GM03348 (cell line): ENCODE measurements at places on chromosomes 13 and 19.

DNA sequence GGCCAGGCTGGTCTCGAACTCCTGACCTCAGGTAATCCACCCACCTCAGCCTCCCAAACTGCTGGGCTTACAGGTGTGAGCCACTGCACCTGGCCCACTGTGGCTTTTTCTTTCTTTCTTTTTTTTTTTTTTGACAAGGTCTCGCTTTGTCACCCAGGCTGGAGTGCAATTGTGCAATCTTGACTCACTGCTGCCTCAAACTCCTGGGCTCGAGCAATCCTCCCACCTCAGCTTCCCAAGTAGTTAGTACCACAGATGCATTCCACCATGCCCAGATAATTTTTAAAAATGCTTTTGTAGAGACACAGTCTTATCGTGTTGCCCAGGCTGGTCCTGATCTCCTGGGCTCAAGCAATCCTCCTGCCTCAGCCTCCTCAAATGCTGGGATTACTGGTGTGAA is 12.1 kb upstream of the FCGBP start:
- no peak for DNase-seq

- DNase-seq, result no peak
These were observed 16.4 kb upstream of the ONECUT3 start for GRCh38 chr19:1736927-1737326.

- no peak for DNase-seq
These were observed 34.0 kb upstream of the SPACA7 start for GRCh38 chr13:112341976-112342735.

DNA sequence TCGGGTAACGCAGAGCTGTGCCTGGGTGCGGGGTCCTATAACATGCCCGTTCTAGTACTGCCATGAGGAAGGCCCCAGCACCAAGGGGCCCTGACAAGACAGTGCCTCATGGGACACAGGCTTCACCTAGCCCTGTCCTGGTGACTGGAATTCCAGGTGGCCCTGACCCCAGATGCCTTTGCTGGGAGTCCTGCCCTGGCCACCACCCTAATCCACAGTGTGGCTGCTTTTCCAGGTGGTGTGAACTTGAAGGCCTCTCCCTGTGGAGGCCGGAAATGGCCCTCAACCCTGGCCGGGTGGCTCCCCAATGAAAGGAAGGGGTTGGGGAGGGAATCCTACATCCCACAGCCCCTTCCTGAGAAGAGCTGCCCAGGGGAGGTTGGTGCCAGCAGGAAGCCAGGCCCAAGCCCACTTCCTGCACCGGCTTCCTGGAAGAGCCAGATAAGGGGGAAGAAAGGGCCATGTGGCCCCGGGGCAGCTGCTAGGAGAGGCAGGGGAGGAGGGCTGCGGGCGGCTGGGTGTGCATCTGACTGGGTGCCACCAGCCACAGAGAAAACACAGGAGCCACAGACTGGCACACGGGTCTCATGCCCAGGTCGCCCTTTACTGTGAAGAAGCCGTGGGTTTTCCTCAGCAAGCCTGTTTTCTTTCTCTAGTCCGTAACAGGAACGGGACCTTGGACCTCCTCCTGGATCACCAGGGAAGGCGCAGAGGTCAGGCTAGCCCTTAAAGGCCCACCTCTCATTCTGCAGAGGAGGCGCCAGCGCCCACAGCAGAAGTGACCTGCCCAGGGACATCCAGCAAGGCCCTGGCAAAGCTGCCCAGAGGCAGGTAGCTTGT is 4.7 kb downstream of the LSM4 start:
- DNase-seq, result peak; percentile 2

DNA sequence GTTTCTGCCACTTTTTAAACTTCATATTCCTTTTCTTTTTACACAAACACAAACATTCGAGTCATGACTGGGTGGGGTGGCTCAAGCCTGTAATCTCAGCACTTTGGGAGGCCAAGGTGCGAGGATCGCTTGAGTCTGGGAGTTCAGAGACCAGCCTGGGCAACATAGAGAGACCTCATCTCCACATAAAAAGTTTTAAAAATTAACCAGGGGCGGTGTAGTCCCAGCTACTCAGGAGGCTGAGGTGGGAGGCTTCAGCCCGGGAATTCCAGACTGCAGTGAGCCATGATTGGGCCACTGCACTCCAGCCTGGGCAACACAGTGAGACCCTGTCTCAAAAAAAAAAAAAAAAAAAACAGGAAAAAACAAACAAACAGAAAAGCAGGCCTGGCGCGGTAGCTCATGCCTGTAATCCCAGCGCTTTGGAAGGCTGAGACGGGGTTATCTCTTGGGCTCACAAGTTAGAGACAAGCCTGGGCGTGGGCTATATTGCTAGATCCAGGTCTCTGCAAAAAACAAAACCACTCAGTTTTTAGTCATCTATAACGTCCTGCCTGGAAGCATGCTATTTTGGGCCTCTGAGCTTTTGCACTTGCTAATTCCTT is 583 bp upstream of the BAX start:
- DNase-seq, result no peak

DNA sequence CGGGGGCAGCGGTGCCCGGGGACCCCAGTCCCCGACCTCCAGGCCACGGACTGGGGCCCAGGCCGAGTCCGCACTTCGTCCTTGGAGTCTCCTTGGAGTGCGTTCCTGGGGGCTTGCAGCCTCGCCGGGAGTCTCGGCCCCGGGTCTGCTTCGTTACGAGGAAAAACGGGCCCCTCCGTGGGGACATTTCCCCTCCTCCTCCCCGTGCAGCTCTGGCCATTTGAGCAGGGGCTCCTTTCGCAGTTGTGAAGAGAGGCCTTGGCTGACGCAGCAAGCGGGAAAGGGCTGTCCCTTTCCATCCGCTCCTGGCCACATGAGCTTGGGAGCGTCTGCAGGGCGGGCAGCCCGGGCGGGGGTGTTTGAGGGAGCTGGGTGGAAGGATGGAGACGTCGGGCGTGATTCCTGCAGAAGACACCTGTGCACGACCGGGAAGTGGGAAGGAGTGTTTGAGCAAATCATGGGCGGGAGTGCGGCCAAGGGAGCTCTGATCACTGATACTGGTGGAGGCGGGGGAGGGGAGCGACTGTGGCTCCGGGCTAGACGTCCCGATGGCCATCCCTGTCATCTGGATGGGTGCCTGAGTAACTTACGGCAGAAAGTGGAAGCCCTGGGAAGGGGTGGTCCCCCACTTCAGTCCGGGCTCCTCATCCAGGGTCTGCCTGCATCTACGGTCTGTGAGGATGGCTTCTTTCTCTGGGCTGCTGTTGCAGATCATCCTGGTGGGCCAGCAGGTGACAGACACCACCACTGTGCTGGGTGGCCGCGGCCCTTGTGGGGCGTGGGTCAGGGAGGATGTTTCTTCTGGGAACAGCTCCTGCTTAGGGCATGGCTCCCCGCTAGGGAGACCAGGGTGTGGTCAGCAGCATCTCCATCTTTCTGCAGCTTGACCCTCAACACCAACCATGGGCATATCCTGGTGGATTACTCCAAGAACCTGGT is 736 bp downstream of the GPI start:
- peak; percentile 68 for DNase-seq

DNA sequence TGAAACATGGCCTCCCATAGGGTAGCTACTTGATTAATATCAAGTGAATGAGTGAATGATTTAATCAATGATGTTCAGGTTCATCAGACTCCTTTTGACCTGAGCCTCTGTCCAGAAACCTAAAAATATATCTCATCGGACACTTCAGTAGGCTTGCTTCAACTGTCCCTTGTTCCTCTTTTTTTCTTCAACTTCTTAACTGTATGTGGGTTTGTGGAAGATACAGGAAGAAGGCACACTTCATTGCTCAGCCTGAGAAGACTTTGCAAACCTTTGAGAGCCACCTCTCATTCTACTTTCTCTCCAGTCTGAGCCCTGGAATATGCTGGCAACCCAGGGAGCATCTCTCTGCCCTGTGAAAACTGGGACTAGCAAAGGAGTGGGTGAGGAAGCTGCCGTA is 557.0 kb downstream of the FGF9 start:
- DNase-seq, result no peak

- DNase-seq, result no peak
These were observed 1272.1 kb upstream of the PCDH20 start for GRCh38 chr13:62687732-62688131.

DNA sequence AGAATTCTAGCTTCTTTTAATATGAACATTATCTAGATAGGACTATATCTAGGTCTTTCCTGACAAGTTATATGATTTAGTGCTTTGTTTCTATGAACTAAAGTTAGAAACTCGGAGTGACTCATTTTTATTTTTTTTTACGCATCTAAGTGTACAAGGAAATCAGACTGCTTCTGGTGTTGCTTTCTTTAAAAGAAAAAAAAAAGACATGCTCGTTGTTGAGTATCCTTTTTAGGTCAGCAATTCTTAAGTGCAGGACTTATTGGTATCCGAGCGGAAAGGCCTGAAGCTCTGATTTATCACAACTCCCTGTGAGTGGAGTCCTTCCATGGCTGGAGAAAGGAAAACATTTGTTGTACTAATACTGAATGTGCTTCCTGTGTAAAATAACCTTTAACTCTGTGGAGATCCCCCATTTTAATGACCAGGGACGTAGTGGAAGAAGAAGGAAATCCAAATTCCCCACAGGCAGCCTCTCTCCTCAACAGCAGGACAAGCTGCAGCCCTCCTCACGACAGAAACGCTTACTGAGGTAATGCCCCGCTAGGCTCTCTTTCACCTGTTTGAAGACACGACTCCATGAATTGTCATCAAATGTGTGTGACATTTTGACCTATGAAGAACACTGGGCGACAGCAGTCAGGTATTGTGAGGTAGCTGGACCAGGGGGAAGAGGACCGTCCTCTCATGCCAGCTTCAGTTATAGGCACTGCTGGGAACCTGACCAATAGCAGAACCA is 17.9 kb upstream of the POMP start:
- DNase-seq, result no peak

DNA sequence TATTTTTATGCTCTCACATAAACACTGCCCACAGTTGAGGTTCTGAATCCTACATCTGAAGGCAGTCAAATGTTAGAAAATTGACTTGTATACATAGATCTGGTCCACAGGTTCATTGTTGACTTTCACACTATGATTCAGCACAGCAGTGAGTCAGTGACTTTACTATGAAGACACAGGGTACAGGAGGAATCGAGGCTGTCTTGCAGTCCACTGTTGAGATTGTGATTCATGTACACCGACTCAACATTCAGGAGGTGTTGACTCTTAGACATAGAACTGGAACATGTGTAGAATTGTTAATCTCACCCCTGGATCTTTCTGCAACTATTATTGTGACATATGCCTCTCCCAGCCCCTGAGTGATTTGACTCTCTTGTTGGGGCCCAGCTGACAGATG is 74.3 kb upstream of the ZNF43 start:
- no peak for DNase-seq

GRCh38 chr19:39377373-39378362 is 13.2 kb downstream of the PAF1 start:
- DNase-seq, result no peak

DNA sequence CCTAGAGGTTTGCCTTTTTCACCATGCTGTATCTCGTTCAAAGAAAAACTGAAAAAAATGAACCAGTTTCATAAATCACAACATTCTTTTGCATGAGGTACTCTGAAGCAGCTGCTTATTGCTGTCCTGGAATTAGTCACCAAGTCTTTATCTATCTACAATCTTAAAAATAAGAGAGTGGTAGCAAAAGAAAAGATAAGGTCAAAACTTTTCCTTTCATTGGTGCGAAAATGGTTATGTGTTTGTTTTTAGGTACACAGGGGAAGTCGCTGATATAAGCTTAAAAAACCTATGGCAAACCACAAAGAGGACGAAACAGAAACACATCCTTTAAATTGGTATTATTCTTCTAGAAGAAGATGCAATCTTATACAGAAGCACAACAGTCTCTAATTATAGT is 20.7 kb downstream of the OBI1 start:
- no peak for DNase-seq

GRCh38 chr19:48836089-48837017 is at the start of gene HSD17B14:
TSS of gene HSD17B14 (minus strand) at chr19:48836491. CDS start at chr19:48836411, 80 bp downstream.
- peak; percentile 47 for DNase-seq

GRCh38 chr19:4380254-4380727 is 20.1 kb downstream of the SH3GL1 start:
- no peak for DNase-seq

DNA sequence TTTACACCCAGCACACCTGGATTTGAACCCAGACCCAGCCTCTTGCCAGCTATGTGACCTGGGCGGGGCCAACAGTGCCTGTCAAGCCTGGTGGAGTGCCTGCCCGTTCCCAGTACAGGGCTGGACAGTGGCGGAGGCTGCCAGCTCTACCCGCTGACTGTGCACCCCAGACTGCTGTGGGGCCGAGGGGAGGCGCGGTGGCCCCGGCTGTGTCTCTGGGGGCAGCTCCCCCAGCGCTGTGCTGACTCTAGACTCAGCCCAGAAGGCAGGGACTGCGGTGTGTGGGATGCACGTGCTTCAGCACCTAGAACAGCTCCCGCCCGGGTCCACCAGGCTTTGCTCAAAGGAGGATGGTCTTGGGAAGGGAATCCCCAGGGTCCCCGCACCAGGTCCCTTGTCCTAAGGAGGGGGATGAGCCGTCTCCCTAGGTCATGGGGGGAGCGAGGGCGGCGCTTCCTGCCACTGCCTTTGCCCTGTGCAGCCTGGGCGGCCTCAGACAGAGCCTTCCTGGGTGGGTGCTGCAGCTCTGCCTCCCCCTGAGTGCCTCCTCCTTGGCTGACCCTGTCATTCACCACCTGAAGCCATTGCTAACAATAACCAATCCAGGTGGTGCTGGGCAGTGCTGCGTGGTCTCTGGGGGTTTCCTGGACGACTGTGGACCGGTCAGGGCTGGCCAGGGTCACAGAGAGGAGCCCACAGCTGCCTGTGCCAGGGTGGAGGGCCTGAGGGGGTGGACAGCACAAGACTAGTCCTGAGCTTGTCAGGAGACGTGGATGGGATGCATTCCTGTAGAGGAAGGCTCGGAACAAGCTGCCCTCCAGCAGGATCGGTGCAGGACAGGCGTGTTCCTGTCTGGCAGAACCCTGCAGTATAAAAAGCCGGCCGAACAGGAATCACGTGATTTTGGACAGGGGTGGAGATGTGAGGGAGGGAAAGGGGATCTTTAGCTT is 18.6 kb downstream of the TMEM255B start:
- peak; percentile 63 for DNase-seq

DNA sequence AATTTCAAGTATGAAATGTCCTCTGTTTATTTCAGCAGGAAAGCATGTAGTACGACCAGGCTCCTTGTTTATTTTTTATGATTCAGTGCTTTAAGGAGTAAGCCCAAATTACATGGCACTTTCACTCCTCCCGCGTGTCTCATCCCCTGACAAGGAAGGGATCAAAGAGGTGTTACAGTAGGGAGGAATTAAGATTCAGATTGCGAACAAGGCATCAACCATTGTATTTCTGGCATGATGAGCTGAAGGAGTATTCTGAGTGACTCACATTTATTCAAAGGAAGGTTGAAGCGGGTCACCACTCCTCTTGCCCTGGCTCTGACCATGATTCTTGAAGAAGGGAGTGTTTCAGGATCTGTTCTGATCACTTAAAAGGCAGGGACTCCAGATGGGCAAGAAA is 46.1 kb upstream of the CNMD start:
- no peak for DNase-seq

- DNase-seq, result peak; percentile 74
These were observed 351.0 kb downstream of the NALCN start for GRCh38 chr13:101065329-101065728.
